ENCODE measurements at places on chromosomes 13 and 19.
A peak's percentile ranks its signal among the peaks of the same experiment; 100 is the strongest.

DNA sequence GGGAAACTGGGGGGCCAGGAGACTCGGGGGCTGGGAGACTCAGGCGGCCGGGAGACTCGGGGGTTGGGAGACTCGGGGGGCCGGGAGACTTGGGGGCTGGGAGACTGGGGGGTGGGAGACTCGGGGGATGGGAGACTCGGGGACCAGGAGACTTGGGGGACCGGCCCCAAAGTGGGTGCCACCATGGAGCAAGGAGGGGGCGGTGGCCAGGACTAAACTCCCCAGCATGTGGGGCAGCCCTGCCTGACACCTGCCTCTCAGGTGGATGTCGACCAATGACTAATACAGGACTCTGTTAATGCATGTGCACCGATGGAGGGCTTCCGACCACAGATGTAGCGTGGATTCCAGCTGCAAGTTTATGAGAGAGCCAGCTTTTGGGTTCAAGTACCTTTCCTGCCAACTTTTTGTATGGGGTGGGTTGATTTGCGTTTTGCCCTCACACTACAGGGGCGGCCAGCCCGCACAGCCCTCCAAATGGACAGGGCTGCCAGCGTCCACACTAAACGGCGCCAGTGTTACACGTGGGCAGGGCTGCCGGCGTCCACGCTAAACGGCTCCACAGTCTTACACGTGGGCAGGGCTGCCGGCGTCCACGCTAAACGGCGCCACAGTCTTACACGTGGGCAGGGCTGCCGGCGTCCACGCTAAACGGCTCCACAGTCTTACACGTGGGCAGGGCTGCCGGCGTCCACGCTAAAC lies 62.2 kb downstream of the RASA3 start:
- DNase-seq = no peak

DNA sequence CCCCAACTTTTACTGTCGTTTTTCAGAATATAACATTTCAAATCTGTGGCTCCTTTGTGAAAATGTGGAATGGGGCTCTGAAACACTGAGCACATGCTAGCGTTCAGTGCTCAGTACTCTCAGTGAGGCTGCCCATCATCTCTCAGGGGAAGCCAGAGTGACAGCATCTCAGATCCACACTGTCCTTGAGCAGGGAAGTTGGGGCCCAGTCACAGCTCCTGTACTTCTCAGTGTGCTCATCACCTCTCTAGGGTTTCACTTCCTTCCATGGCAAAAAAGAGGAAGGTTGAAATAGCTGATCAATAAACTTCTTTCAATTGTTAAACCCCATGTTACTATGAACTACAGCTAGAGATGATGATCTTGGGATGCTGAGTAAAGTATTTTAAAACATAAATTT lies 565.9 kb upstream of the SPRY2 start:
- no peak for DNase-seq

DNA sequence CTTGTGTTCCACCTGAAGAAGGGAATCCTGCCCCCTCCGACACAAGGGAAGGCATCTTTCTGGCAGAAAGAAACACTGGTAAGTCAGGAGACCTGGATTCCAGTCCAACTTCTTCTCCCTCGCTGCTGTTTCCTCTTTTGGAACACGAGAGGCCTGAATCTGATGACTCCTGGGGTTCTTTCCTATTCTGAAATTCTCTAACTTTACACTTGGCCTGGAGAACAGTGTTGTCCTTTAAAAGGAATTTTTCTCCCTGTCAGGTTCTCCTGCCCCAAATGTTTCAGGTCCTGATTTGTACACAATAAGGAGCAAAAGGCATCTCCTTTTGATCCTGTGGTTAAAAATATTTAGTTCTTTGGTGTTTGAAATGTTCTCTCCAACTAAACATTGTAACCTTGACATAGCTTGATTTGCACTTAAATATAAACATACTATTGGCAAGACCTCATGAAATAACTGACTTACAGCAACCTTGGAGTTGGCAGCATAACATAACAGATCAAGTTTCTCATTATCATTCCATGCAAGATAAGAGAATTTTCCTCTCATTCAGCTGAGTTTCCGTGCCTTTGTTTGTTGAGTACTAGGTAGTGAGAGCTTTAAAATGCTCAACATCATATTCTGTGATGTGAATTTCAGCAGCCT lies 244.8 kb downstream of the COG6 start:
- DNase-seq = no peak

DNA sequence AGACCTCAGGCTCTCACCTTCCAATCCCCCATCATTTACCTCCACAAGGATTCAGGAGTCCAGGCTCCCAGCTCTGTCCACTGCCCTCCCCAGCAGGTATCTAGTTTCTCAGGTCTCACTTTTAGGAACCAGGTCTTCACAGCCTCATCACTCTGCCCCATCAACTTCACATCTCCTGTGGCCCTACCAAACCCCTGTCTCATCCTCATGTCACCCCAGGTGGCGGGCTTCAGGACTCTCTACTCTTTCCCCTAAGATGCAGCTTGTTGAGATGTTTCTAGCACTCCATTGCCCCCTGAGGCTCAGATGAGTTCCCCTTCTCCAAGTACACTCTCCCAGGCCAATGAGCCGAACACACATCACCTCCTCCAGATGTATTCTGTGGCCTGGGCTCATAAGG lies 1.5 kb downstream of the PPFIA3 start:
- no peak for DNase-seq

- DNase-seq = peak; percentile 14
Observed at GRCh38 chr19:42965176-42965575, 28.2 kb upstream of the PSG7 start.

DNA sequence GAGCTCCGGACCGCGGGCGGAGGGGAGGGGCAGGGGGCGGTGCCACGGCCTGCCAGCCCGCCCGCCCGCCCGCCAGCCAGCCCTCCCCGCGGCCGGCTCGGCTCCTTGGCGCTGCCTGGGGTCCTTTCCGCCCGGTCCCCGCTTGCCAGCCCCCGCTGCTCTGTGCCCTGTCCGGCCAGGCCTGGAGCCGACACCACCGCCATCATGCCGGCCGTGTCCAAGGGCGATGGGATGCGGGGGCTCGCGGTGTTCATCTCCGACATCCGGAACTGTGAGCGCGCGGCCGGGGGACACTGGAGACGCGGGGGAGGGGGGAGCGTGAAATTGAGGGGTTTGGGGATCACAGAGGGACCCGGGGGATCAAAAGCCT lies at the start of gene AP2A1:
TSS of gene AP2A1 (plus strand) at position 72 of the 370 bp plus-strand sequence. CDS start at position 205, 133 bp downstream.
- no peak for DNase-seq

Measured in H54 (cell line).